Kidney capillary endothelial cell (primary cell): ENCODE measurements at places on chromosomes 1 and 21.
A peak's percentile ranks its signal among the peaks of the same experiment; 100 is the strongest.

GRCh38 chr1:119141020-119141424 is 569 bp upstream of the WARS2 start:
- DNase-seq: no peak

DNA sequence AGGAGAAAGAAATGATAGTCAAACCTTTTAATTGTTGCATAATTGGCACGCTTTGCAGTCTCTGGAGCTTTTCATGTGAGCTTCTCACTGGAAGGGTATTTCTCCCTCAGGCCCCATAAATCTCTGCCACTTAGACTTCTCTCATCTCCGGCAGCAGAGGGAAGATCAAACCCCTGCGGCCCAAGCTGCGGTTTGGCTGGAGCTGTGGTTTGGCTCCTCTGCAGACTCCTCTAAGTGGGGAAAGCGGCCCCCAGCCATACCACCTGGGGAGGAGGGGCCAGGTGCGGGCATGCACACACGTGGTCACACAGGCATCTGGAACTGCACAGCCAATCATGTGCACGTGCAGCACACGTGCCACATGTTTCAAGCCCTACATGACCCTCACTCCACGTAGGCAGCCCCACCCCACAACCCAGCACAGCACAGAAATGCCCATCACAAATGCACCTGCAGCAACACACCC is 58.3 kb downstream of the UBE2T start:
- no peak for DNase-seq

DNA sequence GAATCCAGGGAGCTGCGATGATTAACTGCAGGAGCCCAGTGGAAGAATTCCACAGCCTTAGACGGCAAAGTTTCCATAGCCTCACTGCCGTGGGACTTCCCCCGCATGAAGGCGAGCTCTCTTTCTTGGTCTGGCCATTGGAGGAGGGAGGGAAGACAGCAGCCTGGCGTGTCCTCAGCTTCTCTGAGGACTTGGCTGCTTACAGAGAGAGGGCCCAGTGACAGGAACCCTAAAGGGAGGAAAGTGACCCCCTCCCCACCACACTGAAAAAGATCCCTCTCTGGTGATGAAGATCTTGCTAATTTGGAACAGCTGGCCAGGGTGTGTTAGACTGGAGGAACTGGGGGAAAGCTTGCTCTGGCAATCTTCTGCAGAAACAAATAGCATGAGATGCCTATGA is 41.0 kb downstream of the ATP2B4 start:
- DNase-seq: no peak

GRCh38 chr1:231021540-231022031 is 18.5 kb downstream of the FAM89A start:
- peak; percentile 33 for DNase-seq

DNA sequence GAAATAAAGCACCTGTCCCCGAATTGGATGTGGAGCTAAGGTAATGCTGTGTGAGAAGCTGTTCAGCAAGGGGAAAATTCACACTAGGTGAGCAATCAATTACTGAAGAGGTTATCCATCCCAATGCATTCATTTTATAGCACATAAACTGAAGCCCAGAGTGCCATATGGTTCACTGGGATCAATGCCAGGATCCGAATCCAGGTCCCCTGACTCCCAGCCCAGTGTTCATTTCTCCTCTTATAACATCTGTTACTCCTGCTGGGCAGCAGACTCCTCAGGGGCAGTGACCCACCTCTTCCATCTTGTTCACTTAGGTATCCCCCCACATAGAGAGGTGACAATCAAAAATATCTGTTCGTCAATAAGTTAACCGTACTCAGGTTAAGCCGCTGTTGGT is 13.2 kb upstream of the SEC16B start:
- DNase-seq: no peak

DNA sequence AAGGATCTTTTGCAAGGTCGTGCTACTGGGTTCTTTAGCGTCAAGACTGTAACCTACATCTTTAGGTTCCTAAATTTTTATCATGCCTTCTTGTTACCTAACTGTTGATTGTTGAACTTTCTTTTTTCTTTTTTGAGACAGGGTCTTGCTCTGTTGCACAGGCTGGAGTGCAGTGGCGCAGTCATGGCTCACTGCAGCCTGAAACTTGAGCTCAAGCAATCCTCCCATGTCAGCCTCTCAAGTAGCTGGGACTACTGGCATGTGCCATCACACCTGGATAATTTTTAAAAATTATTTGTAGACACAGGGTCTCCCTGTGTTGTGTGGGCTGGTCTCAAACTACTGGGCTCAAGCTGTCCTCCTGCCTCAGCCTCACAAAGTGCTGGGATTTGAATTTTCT is 52.9 kb downstream of the NFIA start:
- DNase-seq: no peak

DNA sequence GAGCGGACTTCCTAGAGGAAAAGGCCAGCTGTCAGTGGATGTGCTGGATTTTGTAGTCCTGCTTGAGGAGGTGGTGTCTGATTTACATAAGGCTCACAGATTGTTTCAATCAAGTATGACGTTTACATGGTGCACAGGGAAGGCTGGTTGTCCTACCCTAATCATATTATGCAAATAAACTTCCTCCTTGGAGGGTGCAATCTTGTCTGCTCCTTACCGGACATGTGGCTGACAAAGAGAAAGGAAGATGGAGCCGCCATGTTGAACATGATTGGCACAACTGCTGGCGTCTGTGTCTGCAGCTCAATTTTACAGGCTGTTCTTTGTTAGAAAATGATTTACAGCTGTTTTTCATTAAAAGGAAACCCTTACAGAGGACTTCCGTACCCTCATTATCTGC is 1656.1 kb downstream of the KCNT2 start:
- no peak for DNase-seq

GRCh38 chr1:204509186-204509635 is 7.0 kb upstream of the MDM4 start:
- no peak for DNase-seq

GRCh38 chr1:231478019-231478785 is 50.3 kb upstream of the TSNAX start:
- no peak for DNase-seq

GRCh38 chr1:219359126-219359525 is 185.4 kb downstream of the LYPLAL1 start:
- DNase-seq: no peak

- DNase-seq: no peak
These were observed 36.0 kb upstream of the SLC35F3 start for GRCh38 chr1:233868461-233868860.

DNA sequence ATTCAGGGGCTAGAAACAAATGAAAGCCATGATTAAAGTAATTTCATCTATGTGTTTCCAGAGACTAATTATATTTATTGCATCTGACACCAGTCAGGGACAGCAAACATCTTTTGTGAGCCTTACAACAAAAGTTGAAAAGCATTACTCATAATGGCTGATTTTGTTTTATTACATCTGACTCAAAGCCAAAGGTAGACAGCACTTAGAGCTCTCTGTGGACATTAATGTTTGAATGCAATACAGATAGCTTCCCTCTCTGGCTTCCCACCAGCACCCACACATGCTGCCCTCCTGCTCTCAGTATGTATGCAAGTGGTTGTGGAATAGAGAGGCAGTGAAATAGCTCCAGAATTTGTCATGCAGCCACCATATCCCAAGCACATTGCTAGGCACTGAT is 198.7 kb downstream of the SETD4 start:
- no peak for DNase-seq

GRCh38 chr1:186812570-186812969 is 16.2 kb upstream of the PLA2G4A start:
- no peak for DNase-seq

DNA sequence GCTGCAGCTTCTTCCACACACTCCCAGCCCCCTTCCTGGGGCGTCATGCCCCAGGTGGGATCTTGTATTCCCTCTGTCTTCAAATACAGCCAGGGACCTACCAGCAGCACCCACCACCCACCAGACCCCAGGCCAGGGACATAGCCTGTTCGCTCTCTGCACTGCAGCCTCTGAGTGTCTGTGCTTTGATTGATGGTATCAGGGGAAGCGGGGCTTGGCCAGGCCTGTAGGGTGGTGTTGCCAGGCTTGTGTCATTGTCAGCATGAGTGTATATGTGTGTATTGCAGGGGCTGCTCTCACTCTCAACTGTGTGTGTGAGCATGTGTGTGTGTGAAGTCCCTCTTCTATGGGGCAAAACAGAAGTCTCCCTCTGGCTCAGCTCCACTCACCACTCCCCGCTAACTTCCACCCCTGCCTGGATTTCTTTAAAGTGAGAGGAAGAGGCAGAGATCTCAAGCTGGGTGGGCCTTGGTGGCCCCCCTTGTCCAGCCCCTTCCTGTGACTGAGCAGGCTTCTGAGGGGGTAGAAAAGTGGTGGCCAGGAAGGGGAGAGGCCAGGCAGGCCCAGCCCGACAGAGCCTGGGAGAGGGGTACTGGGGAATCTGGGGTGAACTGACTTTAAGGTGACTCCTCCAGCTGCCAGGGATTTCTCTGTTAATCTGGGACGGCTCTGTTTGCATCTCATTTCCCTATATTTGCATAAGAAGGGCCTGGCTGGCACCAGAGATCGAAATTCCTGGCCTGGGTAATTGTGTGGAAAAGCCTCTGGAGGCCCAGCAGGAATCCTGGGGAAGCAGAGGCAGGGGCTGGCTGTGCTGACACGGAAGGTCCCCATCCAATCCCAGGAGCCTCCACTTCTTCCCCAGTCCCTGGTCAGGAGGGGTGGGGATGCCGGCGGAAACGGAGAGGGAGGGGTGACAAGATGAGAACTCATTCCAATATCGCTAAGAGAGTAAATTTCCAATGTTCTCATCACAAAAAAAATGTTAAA is 18.6 kb upstream of the ADGRB2 start:
- DNase-seq: no peak

DNA sequence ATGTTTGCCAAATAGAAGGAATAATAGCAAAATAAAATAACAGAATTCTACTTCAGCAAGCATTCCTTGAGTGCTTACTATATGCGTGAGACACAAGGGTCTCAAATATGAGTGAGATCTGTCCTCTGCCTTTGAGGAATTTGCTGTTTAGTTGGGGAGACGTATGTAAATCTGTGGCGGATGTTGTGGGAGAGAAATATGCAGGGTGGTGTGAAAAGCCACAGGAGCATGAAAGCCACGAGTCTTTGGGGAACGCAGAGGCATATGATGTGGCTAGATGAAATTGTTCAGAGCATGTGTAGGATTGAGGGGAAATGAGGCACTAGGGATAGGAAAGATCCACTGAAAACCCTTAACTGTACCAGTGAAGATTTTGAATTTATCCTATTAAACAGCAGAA is 244.4 kb downstream of the PBX1 start:
- DNase-seq: no peak

- peak; percentile 92 for DNase-seq
These were observed at the start of gene NAV1 for GRCh38 chr1:201538612-201539551. NAV1 (plus strand) TSS chr1:201539127; CDS start chr1:201622885, 83,758 bp downstream.
